ENCODE measurements at places on chromosomes 1 and 21.
A peak's percentile ranks its signal among the peaks of the same experiment; 100 is the strongest.

- no peak for DNase-seq
Measured at GRCh38 chr1:156384007-156384406, 15.0 kb downstream of the RHBG start.

DNA sequence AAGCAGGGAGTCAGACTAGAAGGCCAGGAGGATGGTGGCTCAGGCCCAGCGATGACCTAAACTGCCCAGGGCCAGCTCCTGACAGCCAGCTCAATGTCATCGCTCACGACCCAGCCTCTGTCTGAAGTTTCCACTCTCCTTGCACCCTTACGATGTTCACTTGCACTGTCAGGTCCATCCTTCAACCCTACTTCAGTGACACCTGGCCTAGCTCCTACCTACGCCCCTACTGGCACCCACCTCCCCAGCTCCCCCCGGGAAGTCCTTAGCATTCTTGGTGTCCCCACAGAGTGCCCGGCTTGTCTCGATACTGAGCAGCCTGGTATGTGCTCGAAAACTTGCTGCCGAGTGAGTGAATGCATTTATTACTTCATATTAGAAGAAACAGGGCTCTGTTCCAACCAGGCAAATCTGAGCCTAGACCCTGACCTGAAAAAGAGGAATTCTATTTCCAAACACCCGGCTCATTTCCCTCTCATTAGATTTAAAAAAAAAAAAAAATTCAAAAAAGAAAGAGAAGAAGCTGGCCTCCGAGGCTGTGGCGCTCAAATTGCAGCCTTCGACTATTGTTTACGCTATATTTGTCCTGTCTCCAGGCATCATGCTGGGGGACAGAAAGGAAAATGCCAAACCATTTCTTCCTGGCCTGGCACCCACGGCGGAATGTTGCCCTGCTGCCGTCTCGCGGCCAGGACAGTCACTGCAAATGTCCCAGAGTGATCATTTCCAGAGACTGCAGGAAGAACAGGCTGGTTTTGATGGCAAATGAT, 29.8 kb upstream of the LRRC38 start:
- no peak for DNase-seq

DNA sequence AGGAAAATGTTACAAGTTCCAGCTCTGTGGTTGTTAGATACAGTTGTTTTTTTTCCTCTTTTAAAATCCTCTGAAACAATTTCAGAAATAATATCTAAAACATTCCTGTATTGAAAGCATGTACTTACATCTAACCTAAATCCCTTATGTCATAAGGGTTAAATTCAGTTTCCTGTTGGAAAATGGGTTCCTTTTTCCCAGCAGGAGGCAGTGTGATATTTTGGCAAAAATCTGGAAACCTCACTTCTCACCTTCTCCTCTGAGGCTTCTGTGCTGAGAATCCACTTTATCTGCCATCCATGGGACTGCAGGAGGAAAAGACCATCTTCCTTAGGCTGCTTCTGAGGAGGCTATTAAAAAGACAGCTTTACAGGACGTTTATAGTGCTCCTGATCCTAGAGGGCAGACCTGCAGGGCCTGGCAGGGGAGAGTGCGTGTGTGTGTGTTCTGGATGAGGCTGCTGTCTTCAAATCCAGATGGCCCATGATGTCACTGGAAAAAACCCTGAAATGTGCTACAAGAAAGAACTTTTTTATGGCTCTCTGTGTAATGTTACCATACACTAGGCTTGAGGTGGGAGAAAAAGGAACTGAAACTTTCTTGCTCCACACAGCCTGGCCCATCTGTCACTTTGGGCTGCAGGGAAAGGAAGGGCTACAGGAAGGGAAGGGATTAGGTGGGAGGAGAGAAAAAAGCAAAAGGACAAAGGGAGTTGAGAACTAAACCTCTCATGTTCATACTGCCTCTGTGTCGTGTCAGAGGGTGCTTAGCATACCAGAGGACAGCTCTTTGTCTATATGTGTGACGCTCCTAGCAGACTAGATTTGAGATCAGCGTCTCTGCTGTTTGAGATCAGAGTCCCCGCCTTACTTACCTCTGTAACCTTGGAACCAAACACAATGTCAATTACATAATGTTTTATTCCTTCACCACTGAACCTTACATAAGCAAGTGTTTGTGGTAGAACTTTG, 379.2 kb upstream of the SPAG17 start:
- peak; percentile 6 for DNase-seq

DNA sequence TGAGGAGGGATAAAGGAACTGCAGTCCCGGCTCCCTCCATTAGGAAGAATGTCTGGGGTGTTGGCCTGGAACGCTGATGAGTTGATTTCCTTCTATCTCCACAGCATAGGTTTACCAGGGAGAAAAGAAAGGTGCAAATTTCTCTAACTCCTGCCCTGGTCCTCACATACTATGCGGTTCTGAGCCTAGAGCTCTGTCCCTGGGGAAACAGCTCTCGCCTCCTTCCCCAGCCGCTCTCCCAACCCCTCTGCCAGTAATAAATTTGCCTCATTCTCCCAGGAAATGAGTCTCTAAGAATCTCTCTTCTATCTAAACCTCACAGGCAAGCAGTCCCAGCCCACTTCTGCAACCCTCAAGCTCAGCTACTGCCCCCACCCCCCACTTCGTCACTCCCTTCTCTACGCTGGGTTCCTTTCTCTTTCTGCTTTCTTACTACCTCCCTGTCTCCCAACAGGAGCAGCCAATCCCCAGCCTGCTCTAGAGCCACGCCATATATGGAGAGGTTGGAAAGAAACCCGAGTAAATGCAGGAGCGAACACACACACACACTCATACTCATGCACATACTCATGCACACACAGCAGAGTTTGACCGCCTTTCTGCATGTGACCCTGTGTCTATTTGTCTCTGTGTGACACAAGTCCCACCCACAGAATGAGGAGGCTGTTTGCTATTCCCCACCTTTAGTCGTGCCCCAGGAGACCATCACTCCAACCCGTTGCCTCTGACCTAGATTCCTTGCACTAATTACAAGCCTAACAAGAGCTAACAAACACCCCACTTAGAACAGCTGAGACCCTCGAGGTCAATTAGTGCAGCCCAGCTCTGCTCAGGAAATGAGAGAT, 13.4 kb downstream of the PLEKHO1 start:
- DNase-seq = peak; percentile 99

DNA sequence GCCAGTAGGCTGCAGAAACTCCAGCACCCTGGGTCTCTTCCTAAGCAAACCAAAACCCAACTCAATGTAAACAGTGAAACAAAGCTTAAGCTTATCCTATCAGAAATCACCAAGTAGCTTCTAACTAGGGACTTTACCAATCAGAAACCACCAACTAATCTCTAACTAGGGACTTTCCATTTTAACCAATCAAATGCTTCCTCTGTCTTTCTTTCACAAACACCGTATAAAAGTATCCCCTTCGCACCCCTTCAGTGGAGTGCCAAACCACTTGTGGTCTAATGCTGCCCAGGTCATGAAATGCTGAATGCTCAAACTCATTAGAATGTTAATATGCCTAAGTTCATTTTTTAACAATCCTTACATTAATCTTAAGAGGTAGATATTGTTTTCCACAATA, 250.5 kb upstream of the DUSP10 start:
- DNase-seq = no peak

GRCh38 chr1:119288751-119289150, 79.8 kb upstream of the HAO2 start:
- DNase-seq = no peak

GRCh38 chr1:220806408-220806807, 19.7 kb downstream of the MTARC1 start:
- no peak for DNase-seq

Data from fibroblast of skin of left biceps (primary cell).